ENCODE measurements at places on chromosomes 1 and 21.

GRCh38 chr1:26259005-26259404 lies 20.9 kb upstream of the SH3BGRL3 start:
- no peak for DNase-seq

DNA sequence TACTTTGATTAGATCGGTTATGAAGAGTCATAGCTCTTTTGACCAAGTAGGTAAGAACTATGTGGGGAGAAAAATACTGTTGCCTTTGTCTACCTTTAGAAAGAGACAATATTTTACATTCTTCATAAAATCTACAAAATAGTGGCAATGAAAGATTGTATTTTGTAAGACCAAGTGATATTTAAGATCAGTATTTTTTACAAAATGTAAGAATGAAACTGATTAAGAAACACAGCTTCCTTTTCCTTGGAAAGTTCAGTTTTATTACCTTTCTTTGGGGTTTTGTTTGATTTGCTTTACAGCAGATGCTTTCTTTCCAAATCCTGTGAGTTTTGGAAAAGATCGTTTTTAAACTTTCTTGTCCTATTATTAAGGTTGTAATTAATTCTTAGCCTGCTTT lies 69.8 kb downstream of the SLC35A3 start:
- DNase-seq = no peak

DNA sequence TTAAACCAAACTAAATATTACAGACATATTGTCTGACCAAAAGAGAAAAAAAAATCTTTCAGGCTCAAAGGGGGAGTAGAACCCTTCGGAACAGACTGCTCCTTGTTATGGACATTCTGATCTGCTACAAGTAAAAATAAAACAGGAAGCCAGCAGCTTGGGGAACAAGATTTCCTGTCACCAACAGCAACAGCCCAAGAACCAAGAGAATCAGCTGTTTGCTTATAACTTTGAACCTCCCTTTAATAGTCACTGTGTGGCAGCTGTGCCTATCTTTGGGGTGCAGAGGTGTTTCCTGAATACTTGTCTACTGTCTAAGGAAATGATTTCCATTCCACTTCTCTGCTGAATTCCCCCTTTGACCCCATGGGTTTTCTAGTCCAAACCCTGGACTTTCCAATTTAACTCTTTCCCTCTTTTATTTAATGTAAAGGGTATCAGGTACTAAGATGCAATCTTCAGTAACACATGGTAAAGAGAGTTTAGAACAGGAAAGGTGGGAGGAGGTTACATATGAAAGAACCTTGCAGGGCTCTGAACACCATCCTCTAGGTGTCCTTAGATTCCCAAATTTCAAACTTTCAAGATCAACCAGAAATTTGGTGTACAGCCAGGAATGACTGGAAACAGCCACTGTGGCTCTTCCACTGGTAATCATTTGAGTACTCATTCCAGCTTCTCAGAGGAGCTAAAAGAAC lies 38.6 kb downstream of the GPR3 start:
- peak; percentile 31 for DNase-seq

GRCh38 chr1:170204121-170204520 lies 58.4 kb downstream of the NTMT2 start:
- peak; percentile 71 for DNase-seq

DNA sequence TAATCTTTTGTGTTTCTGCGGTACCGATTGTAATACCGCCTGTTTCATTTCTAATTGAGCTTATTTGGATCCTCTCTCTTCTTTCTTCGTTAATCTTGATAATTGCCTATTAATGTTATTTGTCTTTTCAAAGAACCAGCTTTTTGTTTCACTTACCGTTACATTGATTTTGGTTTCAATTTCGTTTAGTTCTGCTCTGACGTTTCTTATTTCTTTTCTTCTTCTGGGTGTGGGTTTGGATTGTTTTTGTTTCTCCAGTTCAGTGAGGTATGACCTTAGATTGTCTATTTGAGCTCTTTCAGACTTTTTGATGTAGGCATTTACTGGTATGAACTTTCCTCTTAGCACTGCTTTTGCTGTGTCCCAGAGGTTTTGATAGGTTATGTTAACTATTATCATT lies 9.4 kb downstream of the OR2M2 start:
- DNase-seq = no peak

- no peak for DNase-seq
These were observed 63.1 kb downstream of the KIRREL1 start for GRCh38 chr1:158056498-158056897.

DNA sequence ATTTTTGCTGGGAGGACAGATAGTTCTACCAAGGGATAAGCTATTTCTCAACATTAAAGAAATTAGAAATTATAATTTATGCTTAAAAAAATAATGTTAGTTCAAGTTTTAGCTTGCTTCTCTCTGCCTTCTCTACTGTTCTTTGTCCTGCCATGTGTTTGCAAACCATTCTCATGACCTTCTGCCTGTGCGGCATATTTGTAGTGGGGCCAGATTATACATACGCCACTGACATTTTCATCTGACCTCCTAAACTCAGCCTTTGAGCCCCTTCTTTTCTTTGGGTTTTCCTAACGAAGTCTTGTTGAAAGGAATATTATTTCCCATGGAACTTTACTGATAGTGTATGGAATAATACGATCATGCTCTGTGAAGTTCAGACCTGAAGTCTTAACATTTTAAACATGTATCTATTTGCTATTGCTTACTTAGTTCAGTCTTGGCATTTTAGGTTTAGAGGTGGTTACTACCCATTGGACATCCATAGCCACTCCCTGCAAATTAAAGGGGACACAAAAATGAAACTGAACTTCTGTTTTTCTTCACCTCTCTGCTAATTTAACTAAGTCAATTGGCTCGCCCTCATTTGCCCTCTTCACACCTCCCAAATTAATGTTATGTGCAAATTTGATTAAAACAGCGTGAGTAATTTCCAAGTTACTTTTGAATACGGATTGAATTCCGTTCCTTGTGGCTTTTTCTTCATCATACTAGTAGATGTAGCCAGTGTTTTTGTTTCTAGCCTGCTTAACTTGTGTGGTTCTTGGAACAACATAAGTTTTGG lies 15.6 kb downstream of the LRRC8D start:
- no peak for DNase-seq

GRCh38 chr1:66262208-66262963 lies 271.6 kb upstream of the SGIP1 start:
- DNase-seq = peak; percentile 99

GRCh38 chr21:17393413-17393812 lies 119.4 kb upstream of the CXADR start:
- no peak for DNase-seq

- no peak for DNase-seq
These were observed 13.7 kb downstream of the PSMA5 start for GRCh38 chr1:109412551-109412950.

DNA sequence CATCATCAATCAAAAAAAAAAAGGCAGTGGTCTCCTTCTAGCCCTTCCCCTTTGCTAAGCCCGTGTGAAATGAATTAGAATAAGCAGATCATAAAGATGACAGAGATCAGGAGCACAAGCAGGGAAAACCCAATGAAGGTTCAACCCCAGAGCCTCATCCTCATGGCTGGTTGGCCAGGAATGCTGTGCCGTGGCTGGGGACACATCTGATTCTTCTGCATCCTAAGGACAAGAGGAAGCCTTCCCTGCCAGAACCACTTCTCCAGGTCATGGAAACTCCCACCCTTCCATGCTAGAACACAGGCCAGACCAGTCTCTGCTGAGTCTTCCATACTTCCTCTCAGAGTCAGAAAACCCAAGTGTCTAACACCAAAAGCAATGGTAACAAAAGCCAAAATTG lies 81.1 kb downstream of the CSMD2 start:
- no peak for DNase-seq

DNA sequence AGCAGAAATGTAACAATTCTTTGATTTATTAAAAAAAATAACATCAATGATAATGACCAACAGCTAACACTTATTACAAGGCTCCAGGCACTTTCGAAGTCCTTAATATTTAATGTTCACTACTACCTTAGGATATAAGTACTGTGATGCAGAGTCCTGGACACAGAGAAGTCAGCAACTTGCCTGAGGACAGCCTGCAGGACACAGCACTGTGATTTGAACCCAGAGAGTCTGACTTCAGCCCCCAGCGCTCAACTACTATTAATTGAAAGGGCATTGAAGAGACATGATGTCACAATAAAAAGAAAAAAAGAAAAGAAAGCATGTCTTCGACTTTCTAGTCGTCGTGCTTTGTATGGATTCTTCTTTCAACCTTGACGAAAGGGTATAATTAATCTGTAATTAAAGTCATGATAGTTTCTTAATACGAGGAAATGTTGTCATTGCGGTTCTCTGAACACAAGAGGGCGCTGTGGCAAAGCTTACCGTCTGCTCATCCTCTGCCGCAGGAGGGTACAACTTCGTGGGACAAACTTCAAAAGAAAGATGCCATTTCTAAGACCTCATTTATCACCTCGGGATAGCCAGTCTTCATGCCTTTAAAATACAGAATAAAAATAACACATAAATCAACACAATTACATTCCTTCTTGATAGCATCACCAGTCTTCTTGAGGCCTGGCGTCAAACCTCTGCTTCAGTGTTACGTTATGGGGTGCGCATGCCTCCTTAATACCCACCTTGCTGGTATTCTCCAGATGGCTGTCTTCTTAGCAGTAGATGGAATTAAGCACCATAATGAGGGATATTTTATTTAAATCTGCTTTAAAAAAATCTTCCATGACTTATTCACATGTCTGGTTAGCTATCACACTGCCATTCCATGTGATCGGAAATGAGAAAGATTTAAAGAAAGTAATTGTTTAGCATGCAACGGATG lies 240.1 kb downstream of the DISC1 start:
- peak; percentile 69 for DNase-seq

DNA sequence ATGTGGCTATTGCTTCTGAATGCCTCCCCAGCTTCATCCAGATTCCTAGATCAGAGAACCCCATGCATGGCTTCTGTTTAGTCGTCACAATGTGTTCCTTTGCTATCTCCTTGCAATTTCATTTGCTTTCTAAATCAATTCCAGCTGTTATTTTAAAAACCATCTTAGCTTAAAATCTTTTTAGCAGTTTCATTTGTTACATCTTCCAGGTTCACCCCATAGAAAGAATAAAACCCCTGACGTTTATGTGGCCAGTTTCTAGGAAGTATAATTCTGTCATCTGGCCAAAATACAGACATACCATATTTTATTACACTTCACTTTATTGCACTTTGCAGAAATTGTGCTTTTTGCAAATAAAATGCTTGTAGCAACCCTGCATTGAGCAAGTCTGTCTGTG lies 278.4 kb downstream of the PTPRC start:
- peak; percentile 43 for DNase-seq

DNA sequence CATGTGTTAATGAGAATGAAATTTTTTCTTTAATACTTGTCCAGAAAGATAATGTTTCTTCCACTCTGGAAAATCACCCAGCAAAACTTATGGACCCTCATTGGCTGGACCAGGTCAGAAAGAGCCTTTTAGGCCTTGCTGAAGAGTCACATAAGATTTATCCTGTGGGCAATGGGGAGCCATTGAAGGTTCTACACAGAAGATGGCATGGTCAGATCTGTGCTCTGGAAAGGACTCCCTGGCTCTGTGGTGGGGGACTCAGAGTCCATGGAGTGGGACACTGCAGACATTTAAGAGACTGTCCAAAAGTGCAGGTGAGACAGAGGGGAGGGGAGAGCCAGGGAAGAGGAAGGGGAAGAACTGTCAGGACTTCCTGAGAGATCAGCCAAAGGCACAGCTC lies 66.4 kb downstream of the DHRS3 start:
- no peak for DNase-seq

DNA sequence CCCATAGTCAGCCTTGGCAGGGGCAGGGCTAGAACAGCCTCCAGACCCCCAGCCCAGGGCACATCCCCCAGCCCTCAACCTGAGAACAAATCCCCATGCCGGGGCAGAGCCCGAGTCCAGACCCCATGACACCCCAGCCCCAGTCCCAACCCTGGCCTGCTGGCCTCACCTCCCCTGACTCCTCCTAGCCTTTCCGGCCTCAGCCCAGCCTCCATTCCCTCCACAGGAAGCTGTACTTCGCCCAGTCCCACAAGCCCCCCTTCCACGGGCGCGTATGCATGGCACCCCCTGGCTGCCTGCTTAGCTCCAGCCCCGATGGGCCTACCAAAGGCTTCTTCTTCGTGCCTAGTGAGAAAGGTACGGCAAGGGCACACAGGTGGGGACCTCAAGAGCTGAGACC lies 50.4 kb downstream of the DISP3 start:
- no peak for DNase-seq

GRCh38 chr1:160882582-160882981 lies 2.4 kb downstream of the ITLN1 start:
- no peak for DNase-seq

DNA sequence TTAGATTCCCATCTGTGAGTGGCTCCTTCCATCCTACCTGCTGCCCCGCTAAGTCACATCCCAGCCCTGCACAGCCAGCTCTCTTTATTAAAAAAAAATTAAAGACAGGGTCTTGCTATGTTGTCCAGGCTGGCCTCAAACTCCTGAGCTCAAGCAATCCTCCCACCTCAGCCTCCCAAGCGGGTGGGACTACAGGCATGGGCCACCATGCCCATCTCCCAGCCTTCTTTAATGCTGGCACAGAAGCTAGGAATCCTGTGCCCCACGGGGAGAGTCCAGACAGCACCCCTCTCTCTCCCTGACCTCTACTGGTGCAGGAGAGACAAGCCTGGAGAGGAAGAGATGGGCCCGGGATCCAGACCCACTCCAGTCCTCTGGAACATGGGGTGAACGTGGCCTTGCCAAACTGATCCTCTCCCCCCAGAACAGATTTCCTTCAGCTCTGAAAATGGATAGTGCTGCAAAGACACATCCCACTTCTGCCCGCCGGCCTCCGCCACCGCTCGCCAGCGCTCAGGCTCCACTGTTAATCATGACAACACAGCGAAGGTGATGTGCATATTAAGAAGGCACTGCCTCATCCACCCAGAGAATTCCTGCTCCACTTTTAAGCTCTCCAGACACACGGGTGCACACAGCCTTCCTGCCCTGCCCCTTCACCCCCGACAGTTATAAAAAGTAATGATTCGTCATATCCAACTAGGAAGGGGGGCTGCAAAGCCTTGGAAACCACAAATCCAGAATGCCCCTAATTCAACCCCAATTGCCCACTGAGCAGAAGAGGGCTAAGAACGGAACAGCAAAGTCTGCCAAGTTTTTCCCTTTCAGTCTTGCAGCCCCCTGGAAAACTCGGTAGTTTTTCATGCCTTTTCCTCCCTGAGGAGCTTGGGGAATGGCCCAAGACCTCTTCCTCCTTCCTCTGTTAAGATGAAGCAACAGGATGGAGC lies 68.1 kb downstream of the MRPL37 start:
- no peak for DNase-seq

DNA sequence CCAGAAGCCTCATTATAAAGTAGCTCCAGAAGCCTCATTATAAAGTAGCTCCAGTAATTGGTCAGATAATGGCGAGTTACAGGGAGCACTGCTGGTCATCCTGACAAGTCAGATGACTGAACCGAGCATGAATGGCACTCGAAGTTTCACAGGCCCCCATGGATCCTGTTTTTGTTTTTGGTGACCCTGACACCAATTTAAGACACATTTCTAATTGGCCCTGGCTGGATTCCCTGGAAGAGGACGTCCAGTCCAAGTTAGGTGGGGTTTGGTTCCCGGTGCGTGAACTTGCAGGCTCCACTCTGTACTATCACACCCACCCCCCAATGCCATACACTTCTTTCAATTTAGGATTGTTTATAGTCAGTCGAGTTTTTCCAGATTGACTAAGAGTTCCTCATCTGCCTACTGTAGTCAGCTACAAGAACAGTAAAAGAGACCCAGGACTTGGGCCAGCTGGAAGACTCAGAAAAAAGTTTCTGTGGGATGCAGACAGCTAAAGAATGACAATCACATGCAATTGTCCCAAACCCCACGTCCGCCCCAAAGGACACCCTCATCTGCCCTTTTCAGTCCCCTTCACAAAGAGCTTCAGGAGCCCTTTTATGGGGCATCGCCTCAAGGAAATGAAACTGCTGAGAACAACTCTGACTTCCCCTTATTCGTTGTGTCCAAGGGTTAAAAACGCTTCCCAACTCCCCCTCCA lies 2.7 kb downstream of the DHRS3 start:
- DNase-seq = peak; percentile 56

Data from EH (cell line).